Activated naive CD4-positive, alpha-beta T cell (primary cell): ENCODE measurements at places on chromosomes 2 and 18.

GRCh38 chr18:76604935-76605240 is 109.8 kb upstream of the ZNF516 start:
- DNase-seq = no peak

DNA sequence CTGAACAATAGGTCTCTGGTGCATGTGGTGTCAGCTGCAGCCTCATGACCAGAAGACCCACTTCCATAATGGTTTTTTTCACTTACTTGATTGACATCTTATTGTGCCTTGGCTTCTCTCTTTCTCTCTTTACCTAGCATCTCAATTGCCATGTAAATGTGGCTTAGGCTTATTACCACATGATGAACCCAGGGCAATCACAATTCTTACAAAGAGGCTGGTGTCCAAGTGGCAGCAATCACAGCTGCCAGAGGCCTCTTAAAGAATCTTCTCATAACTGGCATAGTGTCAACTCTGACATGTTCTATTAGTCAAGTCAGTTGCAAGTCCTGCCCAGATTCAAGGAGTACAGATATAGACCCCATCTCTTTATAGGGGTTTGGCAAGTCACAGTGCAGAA is 1224.8 kb downstream of the SUCLG1 start:
- no peak for DNase-seq

GRCh38 chr18:10401521-10401920 is 52.9 kb upstream of the APCDD1 start:
- DNase-seq = no peak

DNA sequence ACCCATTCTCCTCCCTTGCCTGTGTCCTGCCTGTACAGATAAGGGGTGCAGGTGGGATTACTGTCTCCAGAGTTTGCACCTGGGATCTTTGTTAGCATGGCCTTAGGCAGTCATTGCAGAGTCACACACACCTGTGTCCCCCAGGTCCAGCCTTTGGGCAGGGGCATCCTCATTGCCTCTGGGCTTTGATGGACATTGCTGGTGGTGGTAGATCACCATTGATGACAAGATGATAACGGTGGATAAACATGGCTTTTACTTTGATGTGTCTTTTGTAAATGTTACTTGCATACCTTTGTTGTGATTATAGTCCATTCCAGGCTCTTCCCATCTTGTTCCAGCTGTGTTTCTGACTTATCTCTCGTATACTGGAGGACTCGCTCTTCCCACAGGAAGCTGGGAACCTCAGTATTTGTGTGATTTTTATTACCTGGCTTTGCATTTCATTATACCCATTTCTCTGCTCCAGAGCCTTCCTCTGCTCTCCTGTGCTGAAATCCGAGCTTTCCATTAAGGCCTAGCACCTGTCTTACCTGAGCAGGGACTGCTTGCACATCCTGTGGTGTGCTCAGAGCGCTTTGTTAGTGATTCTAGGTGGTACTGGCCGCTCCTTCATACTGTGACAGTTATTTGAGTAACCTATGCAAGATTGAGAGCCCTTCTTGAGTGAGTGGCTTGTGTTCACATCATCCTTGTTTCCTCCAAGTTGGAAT is 79.2 kb downstream of the PTPRM start:
- no peak for DNase-seq

GRCh38 chr2:41870265-41870585 is 177.6 kb upstream of the PKDCC start:
- no peak for DNase-seq

DNA sequence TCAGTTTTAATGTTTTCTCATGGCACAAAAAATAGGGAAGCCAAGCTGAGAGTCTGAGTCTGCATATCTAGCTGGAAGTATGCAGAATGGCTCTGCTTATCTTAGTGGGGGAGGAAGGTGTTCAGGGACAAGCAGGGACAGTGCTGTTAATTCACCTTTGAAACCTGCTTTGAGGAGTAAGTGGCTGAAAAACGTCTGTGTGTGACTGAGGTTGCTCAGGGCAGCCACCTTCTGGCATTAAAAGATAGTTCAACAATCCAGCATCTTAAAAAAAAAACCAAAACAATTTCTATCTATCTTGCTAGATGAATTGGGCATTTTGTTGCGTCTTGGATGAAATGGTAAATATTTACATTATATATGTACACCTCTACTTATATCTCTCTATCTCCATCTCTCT is 2.0 kb upstream of the TRPM8 start:
- DNase-seq = no peak

DNA sequence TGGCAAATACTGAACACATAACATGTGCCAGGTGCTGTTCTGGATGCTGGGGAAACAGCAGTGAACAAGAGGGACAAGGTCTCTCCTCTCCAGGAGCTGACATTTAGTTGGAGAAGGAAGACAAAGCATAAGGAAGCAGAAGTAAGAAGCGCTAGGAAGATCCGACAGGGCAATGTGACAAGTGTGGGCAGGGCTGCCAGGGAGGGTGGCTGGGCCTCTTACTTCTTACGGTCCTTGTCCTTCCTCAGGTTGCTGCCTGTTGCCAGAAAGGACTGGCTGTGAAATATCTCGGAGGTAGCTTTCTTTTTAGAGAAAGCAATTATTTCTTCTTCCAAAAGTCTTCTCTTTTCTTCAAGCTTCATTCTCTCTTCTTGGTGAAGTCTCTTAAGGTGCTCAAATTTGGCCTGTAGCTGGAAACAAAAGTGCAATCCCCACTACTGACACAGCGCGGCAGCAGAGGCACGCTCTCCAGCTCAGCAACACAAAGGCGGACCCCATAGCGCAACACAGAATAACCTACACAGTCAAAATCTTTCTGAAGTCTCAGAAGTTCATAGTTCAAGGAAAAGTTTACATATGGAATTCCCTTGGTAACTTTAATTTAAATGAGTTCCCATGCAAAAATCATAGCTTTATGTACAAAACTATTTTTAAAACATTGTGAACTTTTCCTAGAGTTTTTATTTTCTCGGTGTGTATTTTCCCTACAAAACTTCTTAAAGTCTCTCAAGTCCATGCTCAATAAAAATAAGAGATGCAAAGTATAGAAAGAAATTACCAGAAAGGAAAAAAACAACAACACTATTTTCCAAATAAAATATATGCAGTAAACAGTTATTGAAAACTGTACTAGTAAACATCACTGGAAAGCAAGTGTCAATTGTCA is 67.7 kb downstream of the SEPTIN10 start:
- DNase-seq = peak; percentile 57

DNA sequence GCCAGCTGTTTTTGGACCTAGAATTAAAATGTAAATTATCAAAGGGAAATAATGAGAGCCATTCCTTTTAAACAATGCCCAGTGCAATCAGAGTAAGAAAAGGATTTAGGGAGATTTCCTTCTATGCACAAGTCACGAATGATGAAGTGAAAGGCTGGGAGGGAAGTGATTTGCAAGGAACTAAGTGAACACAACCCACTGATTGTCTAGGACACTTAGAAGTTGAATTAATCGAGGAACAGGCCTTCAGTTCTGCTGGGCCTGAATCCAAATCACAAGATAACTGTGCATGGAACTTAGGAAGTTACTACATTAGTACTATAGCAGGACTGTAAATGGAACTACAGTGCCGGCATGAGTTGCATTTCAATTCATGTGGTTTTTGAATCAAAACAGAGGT is 17.7 kb downstream of the MAP2 start:
- DNase-seq = no peak

DNA sequence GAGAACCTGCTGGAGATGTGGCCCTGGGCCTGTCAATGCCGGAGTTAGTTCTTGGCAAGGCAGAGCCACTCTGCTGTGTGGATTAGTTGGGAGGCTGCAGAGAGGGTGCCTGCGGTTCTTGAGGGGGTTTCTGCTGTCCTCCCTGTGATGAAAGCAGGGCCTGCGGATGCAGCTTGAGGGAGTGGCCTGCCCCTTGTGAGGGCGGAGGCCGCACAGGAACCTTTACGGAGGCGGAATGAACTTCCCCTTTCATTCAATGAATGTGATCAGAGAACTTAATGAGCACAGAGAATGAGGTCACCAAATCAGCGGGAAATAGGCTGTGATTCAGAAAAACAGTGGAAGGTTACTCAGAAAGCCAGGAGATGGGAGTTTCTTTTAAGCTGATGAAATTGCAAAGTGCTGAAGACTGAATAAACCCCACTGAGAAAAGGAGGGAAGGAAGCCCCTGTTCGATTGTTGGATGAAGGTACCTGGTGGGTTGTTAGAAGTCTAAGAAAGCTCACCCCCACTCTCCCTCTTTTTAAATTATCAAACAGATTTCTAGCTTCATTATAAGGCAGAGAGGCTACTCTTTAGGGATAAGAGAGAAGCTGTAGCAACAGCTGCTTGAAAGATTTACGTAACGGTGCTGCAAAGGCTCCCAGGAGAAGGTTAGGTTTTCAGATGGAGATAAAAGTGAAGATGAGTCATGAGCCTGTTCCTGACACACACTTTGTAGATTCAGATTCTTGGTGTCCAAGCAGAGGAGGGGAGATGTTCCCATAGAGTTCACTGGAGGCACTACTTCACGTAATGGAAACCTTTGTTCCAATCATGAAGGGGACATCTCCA is 47.4 kb downstream of the VWA3B start:
- DNase-seq = no peak

DNA sequence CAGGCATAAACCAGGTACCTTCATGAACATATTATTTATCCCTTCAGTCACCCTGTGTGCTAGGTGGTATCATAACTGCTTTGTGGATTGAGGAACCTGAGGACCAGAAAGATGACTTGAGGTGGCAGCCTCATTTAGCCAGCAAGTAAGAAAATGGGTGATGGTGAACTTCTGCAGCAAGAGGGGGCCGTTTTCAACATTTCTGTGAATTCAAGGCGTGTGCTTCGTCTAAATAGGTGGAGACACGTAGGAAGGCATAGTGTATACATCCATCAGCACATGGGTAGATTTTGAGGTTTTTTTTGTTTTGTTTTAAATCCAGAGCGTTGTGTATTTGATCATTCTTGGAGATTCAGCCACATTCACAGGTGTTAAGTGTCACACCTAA is 118.7 kb downstream of the SPTBN1 start:
- DNase-seq = no peak

DNA sequence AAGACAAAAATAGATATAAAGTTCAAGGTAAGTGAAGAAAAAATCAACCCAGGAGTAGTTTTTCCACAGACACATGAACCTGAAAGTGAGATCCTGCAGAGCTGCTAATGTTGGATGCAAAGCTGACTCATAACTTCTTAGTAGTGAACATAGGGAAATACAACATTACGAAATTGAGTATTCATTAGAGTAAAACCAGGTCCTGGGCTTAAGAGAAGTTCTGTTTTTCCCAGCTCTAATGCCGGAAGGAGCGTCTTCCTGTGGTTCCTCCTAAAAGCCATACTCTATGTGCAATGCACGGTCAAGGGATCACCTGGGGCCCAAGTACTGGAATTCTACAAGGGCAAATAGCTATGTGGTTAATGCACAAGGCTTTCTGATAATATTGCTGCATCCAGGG is 141.7 kb downstream of the RBMS1 start:
- no peak for DNase-seq

- no peak for DNase-seq
These were observed 23.9 kb downstream of the PIAS2 start for GRCh38 chr18:46893360-46893759.

- DNase-seq = no peak
These were observed 249.0 kb downstream of the TWIST2 start for GRCh38 chr2:239096676-239097427.

- DNase-seq = no peak
These were observed 301.2 kb downstream of the AGPS start for GRCh38 chr2:177693658-177694339.

- DNase-seq = no peak
These were observed 70.5 kb downstream of the TGIF1 start for GRCh38 chr18:3520230-3521085.

DNA sequence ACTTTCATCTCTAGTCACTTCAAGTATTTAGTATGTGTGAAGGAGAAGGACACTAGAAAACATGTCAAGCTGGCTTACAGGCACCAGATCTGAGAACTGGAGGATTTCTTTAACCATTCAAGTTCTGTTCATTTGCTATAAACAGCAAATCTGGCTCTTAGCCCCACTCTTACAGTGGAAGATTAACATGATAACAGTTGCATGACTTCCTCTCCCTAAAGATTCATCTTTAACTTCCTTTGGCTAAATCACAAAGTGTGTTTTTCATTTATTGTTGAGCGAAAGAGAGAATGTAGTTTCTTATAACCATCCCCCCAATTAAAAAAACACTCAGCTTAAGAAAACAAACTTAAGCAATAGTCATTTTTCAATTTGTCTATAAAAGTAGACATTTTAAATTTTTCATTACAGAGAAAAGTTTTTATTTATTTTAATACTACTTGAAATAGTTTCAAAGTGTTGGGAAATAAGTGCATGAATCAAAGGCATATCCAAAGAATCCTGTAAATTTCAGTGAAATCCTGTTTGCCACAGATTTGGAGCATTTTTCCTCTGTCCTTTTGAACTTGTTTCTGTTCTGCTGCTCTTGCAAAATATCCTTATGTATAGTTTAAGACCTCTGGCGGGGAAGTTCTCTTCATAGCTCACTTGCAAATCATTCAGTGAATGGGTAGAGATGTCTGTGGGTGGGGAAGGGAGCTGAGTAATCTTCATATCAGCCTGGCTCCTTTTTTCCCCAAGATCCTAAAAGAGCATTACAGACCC is 241.0 kb upstream of the RBBP8 start:
- no peak for DNase-seq

DNA sequence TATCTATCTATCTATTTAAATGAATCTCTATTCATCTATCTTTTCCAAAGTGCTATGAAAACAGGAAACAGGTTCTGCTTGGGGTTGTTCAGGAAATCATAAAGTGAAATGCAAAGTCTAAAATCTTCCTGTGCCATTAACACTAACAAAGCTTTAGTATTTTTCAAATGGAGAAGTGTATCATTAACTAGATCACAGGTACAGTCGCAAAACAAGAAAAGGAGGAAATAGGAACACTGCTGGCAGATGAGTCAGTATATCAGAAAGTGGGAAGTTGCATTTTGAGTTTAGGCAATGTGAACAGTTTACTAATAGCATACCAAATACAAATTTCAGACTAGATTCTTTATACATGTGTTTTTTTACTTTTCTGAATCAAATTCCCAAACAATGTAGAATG is 888.5 kb upstream of the FSHR start:
- no peak for DNase-seq

- no peak for DNase-seq
These were observed 176.1 kb upstream of the DLGAP1 start for GRCh38 chr18:4631239-4631638.

DNA sequence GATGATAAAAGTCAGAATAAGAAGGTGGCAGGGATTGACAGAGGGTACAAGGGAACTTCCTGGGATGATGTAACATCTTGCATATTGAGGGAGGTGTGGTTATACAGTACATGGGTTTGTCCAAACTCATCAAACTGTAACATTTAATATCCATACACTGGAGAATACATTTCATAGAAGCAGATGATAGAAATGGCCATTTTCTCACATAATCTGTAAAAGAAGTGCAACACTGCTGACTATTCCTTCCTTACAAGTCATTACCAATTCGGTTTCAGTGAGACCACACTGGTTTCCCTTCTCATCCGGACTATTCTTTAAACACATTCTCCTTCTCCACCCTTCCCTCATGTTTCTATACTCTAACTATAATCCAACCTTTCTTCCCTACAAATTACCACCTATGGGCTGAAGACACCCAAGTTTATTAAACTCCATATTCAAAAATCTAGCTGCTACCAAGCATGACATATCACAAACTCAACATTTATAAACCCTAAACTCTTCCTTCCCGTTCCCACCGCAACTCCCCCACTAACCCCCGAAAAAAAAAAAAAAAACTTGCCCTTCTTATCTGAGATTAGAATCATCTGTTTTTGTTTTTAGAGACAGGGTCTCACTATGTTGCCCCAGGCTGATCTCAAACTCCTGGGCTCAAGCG is 1.6 kb downstream of the COX7A2L start:
- no peak for DNase-seq
